Articular chondrocyte of knee joint (primary cell): ENCODE measurements at places on chromosomes 11 and 22. TPM values are rescaled to one million over a fixed set of nuclear protein-coding genes. Genes with fewer than 3 reads are reported as not detected.

The MAPK1 gene
- 62.1 and 76.5 TPM in 2 replicates for total RNA-seq

The CCDC157 gene
- 1.4 and 1.9 TPM in 2 replicates for total RNA-seq

The GRIA4 gene
- total RNA-seq = not detected in 2 replicates

The GGT1 gene
- 1.5 and 2.2 TPM in 2 replicates for total RNA-seq

The VPREB1 gene
- not detected in 2 replicates for total RNA-seq

The CLCF1 gene
- total RNA-seq = 8.8 and 9.4 TPM in 2 replicates

The ME3 gene
- 25.6 and 31.8 TPM in 2 replicates for total RNA-seq
